ENCODE measurements at places on chromosomes 2 and 18.

DNA sequence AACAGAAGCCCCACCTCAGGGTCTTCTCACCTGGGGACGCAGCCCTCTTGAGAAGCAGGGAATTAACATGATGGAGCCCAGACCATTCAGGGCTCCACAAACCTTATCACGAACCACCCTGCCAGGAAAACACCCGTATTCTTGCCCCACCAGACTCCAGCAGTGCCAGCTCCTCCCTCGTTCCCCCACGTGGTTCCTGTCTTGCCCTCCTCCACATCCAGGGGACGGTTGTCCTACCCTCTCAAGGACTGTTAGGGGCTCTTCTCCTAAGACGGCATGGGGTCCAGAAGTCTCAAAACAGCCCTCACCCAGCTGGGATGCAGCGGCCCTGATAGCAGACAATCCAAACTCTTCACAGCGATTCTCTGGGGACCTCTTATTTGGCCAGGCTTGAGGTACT, 372.2 kb upstream of the HS6ST1 start:
- DNase-seq, result peak; percentile 32

- no peak for DNase-seq
These were observed 26.5 kb downstream of the CRACDL start for GRCh38 chr2:98909317-98910211.

- no peak for DNase-seq
These were observed 282 bp upstream of the PUS10 start for GRCh38 chr2:61018318-61018755.

GRCh38 chr2:176083796-176084261, at the start of gene EVX2:
TSS of gene EVX2 (minus strand) at chr2:176083962. CDS start at chr2:176083776, 186 bp downstream.
- peak; percentile 61 for DNase-seq

All from activated CD4-positive, alpha-beta T cell treated with anti-CD3 and anti-CD28 coated beads, Interleukin-2, amount 10 ng/mL, durations not matched to agents 24 days and 14 days (primary cell).